ENCODE measurements at places on chromosomes 4 and X.
A peak's percentile ranks its signal among the peaks of the same experiment; 100 is the strongest.

DNA sequence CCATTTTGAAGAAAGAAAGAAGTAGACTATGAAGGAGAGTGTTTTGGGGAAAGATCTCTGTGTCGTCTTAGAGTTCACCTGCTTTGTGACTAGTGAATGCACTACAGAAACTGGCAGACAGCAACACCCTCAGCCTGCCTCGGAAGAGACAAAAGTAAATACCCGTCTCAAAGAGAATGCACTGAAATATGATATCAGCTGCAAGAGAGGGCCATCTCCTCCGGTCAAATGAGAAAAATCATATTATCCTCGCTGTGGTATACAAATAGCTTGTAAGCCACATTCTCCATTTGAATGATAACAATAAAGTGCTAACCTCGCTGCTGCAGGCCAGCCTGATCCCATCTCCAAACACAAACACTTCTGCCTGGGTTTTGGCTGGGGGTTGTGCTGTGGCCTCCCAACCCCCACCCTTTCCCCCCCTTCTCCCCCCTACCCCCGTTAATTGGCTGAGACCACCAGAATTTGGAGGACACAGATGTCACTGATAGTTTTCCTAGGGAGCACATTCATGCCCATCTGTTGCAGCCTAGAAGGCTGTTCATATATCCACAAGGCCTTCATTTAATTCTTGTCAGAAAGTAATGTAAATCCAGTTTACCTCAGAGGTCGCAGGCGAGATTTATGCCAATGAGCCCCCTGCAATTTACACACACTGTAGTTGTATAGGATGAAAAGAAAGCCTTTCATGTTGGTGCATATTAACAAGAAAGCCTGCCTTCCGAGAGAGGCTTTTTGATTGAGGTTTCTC lies 46.3 kb downstream of the ALPK1 start:
- DNase-seq: no peak

GRCh38 chr4:96120206-96120605 lies 280.3 kb downstream of the PDHA2 start:
- no peak for DNase-seq

GRCh38 chrX:124300405-124300804 lies 32.1 kb upstream of the TEX13D start:
- DNase-seq: no peak

GRCh38 chr4:95142932-95143331 lies 385.2 kb downstream of the BMPR1B start:
- DNase-seq: no peak

GRCh38 chrX:17721715-17722114 lies 15.6 kb upstream of the SCML1 start:
- DNase-seq: no peak

DNA sequence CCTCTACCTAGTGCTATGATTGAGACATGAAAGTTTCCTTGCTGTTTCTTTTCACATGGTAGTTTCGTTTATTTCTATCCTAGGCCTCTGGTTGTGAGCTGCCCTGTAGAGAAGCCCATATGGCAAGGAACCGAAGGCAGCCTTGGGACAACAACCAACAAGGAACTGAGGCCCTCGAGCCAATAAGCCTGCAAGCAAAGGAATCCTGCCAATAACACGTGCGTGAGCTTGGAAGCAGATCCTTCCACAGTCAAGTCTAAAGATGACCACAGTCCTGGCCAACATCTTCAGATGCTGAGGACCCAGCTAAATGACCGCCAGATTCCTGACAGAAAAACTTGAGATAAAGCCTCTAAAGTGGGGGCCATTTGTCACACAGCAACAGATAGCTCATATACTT lies 100.4 kb upstream of the FAM9B start:
- no peak for DNase-seq

GRCh38 chr4:148216866-148217814 lies 225.1 kb downstream of the NR3C2 start:
- DNase-seq: no peak

- DNase-seq: no peak
These were observed 23.4 kb downstream of the PDE6B start for GRCh38 chr4:648579-649292.

- no peak for DNase-seq
These were observed 61.4 kb downstream of the IGFBP7 start for GRCh38 chr4:57048590-57049304.

- no peak for DNase-seq
These were observed 570.6 kb downstream of the CENPC start for GRCh38 chr4:66974665-66975064.

- no peak for DNase-seq
These were observed 900.9 kb downstream of the RAB28 start for GRCh38 chr4:12583275-12583674.

DNA sequence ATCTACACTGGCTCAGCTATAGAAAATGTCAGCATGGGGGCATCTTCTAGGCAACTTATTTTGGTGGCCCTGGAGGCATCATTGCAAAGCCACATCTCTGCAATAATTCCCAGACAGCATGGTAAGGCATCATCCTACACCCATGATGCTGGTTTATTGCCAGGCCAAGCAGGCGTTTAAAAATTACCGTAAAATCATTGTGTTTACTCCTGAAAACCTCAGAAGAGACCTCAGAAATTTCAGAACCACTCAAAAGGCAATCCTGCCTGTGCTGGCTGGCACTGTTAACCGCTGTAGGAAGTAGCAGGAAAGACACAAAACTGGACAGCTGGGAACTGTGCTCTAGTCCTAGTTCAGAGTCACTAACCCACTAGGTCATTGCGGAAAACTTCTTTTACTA lies 63.2 kb downstream of the MID1 start:
- no peak for DNase-seq

DNA sequence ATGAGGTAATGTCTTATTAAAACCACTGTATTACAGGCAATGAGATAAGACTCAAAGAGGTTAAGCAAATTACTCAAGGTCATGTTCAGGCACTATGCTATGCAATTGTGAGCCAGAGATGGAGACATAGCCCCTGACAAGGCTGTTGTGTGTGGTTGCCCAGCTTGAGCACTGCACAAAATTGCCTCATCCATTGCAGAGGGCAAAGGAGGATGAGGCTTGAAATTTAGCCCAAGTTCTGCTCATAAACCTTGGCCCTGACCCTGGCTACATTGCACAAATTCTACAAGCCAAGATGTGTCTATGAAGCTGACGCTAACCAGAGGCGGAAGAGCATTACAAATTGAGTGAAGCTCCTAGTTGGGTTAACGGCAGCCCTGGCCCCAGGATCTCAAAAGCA lies 65.6 kb upstream of the PGM2 start:
- no peak for DNase-seq

DNA sequence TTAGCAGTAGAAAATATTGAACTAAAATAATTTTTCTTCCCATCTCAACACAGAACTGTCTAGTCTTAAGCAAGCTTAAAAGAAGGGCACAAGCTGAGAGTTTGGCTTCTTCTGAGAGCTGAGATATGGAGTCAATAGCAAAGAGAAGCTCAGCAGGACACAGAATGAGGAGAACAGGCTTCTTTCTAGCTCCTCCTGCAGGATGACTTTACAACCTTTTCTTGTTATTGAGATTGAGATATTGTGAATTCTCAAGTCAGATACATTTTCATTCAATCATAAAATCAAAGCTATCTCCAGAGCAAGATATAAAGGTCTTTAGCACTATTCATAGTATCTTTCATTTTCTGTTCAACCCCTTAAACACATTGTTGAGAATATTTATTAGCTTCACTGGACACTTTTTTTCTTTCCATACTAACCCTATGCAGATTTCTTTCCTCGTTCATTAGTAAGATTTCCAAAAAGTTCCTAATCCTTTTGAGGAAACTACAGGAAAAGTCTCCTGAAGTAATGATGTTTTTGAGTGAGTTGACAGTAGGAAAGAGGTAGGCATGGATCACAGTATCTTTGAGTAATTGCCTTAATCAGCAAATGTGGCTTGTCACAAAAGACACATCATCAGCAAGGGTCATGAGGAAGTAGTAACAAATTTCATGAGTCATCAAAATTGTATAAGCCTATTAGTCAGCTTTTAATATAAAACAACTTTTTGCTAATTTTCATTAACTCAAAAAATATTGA lies 17.8 kb upstream of the CXCL3 start:
- DNase-seq: no peak

GRCh38 chr4:42362591-42362990 lies 34.7 kb upstream of the SHISA3 start:
- no peak for DNase-seq

GRCh38 chr4:80073473-80074008 lies 512 bp upstream of the ANTXR2 start:
- no peak for DNase-seq

GRCh38 chr4:2484993-2485392 lies 16.1 kb downstream of the RNF4 start:
- DNase-seq: peak; percentile 50

- DNase-seq: no peak
These were observed 63.0 kb upstream of the RBPJ start for GRCh38 chr4:26257850-26258249.

GRCh38 chr4:7414046-7414445 lies 20.7 kb downstream of the PSAPL1 start:
- DNase-seq: no peak

- no peak for DNase-seq
These were observed at the start of gene STAP1 for GRCh38 chr4:67558493-67558892. Gene STAP1, plus strand, starts transcription at chr4:67558727. Its CDS starts 83 bp downstream, at chr4:67558810.

DNA sequence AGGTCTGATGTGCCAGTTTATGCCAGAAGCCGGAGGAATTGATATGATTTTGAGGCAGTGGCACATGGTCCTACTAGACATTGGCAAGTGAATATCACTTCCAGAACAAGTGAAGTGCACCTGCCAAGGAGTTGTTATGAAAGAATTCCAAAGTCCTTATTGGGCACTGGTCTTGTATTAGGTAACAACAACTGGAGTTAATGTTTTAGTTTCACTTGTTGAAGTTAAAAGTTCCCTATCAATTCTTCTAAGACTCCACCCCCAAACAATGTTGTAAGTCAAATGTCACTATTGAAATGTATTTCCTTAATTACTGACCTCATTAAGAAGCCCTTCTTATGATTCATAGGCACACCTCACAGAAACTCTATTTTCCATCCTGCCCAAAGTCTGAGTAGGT lies 3.1 kb downstream of the TET2 start:
- DNase-seq: no peak

GRCh38 chr4:151034829-151035228 lies 19.7 kb upstream of the LRBA start:
- no peak for DNase-seq

DNA sequence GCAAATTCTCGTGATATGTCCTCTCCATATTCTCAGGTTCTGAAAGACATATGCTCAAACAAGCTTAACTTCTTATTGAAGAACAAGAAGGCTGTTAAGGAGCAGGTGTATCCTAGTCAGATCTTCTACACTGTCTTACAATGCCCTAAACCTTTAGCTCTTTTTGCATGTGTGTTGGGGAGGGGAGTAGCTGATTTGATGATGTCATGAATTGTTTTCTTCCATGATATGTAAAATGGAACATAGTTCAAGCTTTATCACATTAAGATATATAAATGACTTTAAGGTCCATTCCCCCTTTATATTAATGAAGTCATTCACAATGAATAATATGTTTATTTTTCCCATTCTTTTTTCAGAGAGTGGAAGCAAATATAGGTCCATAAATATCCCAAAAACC lies 332.5 kb upstream of the FAM241A start:
- DNase-seq: no peak
